ENCODE measurements at places on chromosomes 12 and 14.

- no peak for DNase-seq
Observed at GRCh38 chr12:49588281-49588680, 17.2 kb downstream of the FAM186B start.

DNA sequence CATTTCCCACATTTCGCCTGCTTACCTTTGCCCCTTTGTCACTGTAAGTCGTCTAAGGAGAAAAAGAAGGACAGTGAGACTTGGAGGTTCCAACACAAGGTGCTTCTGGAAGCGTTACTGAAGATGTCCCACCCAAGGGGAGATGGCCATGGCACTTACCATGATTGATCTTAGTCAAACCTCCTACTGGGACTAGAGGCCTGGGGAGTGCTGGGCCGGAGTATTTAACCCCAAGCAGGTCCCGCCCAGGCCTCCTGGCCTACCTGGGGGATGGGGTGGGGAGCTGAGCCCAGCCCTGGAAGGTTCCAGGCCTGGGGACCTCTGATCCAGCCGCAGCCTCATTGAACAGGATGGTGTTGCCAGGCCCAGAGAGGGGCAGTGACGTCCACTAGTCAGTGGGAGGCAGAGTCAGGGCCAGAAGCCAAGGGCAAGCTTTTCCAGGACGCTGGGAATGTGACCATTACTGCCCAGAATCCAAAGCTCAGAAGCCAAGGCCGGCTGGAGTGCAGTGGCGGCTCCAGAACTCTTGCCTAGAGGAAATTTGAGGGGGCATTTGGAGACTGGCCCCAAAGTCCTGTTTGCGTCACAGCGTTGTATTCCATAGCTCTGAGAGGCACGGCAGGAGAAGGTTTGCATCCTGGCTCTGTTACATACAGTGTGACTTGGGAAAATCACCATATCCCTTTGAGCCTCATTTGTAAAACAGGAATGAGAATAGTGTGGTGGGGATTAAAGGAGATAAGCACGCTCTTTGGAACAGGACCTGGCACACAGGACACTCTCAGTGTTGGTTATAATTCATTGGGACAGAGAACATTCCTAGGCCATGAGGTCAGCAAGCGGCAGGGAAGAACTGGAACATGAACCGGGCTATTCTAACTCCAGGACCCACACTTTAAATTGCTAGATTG lies at the start of gene HPD:
HPD (minus strand) TSS at position 198 of the 911 bp plus-strand sequence; CDS start at position 162, 36 bp downstream.
- no peak for DNase-seq

DNA sequence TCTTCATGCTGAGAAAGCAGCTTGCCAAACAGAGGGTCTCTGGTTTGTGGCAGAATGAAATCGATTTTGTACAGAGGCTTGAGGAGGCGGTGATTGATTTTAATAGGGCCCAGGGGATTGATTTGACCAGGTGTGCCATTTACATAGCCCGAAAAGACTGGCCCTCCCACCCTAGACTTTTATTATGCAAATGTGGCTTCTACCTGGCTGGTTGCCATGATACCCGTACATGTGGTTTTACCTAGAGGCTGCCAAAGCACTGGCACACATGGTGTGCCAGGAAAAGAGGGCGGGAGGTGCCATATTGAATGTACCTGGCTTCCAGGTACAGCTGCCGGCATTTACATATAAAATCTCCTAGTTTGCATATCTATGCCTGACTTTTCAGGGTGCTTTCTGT lies 18.0 kb upstream of the GUCY2C start:
- DNase-seq, result no peak

DNA sequence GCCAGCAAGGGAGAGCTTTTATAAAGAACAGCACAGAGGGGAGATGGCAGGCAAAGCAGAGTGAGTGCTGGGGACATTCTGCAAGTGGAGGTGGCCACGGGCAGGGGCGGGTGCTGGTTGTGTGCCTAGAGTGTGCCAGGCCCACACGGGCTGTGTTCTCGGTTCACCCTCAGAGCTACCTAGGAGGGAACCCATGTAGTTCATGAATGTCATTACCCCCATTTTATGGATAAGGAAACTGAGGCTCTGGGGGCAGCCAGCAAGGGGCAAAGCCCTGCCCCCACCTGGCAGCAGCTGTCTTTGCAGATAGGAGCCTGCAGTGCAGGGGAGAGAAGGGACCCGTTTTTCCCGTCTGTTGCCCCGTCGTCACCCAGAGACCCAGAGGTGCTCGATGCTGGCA lies 85.2 kb upstream of the NCOR2 start:
- no peak for DNase-seq

GRCh38 chr12:41162461-41162860 lies 25.7 kb upstream of the PDZRN4 start:
- no peak for DNase-seq
